ENCODE measurements at places on chromosomes 6 and 20.

DNA sequence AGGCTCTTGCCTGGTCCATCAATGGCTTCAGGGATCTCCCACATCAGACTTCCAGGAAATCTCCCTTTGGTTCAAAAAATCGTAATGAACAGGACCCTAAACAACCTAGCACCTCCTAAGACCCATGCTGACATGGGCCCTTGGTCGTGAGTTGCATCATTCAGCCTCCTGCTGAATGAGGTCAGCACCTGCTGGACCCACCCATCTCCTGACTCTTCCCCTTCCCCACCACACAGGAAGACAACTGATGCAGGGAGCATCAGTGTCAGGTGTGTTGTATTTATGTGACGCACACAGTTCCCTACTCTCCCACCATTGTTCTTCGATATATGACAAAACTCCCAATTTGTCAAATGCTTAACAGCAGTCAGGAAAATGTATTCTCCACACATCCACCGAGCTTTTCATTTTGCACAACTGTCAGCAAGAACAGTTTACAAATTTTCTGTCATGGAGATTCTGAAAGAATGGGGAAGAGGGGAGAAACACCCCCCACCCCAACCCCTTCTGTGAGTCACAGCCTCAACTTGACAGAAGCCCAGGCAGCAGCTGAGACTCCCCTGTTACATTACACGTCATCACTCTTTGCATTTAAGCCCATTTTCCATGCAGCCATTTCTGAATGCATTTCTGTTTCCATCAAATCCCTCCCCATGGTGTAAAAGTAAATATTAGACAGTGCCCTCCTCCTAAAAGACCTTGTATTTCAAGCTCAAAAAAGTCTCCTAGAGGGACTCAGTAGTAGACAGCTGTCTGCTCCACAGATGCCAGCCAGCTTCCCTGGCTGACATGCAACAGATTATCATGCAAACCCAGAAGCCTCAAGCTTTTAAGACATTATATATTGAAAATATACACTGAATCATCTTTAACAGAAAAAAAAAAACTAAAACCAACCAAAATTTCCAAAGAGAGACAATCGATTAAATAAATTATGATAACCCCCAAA lies 577.5 kb downstream of the PTPRT start:
- DNase-seq = no peak

GRCh38 chr6:78308025-78308424 lies 559.3 kb upstream of the IRAK1BP1 start:
- peak; percentile 12 for DNase-seq

GRCh38 chr20:37309936-37310590 lies 20.6 kb downstream of the MANBAL start:
- no peak for DNase-seq

DNA sequence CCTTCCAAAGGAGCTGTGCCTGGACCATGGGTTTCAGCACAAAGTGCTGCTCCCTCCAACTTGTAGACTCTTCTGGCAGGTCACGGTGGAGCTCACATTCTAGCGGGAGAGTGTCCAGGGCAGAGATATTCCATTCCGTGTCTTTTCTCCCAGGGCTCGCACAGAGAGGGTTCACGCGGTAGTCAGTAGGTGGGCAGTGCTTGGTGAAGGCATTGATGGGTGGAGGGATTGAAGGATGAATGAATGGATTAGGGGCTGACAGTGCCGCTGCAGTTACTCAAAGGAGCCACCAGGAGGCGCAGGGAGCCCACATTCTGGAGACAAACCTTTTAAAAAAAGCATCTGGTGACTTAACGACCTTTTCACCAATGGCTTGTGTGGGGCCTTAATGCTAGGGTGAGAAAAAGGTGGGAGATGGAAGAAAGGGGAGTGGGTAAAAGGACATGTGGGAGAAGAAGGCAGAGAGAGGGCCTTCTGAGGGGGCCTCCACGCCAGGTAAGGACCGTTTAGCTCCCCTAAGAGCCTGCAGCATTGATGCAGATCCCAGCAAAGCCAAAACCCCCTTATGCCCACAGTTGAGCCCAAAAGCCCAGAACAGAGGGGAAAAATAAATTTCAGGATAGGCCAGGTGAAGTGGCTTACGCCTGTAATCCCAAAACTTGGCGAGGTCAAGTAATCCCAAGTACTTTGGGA lies 17.5 kb upstream of the FAM110A start:
- peak; percentile 76 for DNase-seq

GRCh38 chr20:33647603-33648395 lies 14.3 kb upstream of the C20orf144 start:
- no peak for DNase-seq

DNA sequence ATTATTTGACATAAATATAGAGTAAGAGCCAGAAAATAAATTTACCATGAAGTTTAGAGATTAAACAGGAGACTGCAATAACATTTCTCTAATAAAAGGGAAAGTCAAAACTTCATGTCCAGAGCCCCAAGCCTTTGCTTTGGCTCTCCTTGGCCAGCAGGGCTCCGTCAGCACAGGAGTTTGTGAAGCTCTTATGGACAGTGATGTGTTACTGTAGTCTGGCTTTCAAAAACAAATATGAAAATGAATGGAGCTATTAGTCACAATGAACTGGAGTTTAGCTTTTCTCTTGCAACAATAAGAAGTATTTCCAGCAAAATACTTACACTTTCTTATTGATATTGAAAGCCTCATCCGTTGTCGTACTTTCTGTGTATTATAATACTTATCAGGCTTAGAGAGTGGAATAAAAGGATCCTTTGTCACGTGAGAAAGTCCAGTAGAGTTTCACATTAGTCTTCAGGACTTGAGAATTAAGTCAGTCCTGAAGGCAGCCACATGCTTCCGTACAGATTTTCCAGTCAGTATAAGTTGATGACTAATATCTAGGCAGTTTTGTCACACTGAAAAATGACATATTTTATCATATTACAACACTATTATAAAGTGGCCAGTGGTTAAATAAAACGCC lies 117.0 kb upstream of the PRL start:
- DNase-seq = no peak

GRCh38 chr6:18733921-18734550 lies 346.9 kb downstream of the RNF144B start:
- DNase-seq = no peak

- peak; percentile 56 for DNase-seq
Measured at GRCh38 chr20:35312318-35312717, 20.1 kb upstream of the FAM83C start.

GRCh38 chr20:32527052-32527446 lies 58.1 kb downstream of the NOL4L start:
- no peak for DNase-seq

DNA sequence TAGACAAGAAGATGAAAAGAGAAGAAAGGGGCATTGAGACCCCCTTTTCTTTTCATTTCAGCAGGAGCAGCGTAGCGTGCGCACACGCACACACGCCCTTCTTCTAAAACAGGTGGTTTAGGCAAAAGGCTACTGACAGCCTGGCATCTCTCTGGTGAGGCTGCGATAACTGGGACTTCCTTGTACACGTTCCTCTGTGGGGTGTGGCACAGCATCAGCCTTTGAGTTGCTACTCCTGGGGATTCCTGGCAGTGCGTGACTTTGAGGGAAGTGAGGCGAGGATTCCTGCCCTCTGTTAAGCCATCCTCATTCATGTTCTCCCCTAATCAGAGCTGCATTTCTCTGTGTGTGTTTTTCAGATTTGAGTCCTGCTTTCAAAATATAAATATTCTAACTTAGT lies 94.7 kb downstream of the TMEM170B start:
- no peak for DNase-seq

DNA sequence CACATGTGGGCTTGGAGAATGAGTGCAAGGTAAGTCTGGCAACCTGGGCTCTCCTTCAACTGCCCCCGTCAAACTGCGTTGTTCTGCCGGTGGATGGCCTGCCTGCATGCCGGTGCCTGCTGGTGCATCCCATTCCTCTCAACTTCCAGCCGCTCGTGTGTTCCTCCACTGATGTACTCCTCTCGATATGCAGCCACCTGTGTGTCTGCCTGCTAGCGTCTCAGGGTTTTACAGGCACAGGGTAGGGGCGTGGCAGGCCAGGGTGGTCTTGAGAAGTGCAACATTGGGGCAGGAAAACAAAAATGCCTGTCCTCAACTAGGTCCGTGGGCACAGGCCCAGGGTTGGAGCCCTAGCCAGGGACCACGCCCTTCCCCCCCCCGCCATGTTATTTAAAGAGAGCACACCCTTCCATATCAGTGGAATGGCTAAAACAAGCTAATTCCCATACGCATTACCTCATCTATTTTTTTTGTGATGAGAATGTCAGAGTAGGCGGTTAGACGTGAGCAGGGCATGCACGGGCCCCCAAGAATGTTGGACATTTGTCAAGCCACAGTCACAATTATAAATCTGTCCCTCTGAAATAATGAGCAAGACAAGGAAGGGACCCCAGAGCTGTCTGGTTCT lies 33.2 kb downstream of the SERPINB6 start:
- DNase-seq = no peak

DNA sequence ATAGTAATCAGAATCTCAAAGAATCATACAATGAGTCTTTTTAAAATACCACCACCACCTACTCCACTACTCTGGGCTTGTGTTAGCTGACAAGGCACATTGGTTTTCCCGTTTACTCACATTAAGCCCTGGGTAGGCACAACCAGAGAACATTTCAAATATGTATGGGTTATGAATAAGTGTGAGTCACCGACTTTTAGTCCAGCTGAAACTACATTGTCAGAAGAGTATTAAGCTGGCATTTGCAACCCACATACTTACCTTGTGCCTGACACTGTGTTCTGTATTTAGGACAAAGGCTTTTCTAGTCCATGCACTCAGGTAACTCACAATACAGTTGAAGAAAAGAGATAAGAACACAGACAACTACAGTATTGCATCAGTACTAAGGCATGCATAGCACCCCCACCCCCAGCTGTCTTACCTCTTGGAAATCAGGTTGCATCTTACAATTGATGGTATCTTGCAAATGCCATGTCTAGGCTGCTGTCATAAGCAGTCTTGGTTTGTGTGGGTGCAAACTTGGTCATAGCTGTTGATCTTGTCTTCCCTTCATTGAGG lies 40.3 kb upstream of the AHI1 start:
- peak; percentile 56 for DNase-seq

- no peak for DNase-seq
Measured at GRCh38 chr20:41437836-41438235, 71.2 kb upstream of the EMILIN3 start.

GRCh38 chr6:164005004-164005711 lies 590.6 kb downstream of the QKI start:
- DNase-seq = peak; percentile 11

DNA sequence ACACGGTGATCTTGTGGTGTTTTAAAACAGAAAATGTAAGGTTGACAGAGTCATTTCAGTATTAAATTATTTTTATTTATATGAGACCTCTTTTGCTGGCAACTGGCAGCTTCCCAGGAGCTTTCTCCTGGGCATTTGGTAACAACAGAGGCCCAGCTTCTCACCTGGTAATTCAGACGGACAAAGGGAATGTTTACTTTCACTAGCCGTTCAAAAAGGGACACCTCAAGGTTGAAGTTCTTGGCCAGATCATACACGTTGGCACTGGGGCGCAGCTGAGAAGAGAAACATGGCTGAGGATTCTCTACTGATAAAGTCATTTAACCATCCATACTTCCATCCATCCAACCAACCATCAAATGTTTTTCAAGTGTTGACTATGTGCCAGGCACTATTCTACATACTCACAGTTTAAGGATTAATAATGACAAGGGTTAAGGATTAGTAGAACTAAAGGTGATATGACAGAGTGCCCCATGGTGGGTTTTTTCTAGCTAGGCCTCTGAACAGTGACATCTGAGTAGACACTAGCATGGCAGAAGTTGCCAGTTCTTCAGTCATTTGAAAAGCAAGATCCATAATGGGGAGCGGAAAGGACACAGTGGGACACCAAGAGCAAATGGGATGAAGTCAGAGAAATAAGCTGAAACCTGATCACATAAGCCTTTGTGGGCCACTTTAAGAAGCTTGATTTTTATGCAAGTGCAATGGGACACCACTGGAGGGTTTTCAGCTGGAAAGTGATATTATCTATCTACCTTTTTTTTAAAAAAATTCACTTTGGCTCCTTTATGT lies 25.1 kb downstream of the ZNFX1 start:
- no peak for DNase-seq

DNA sequence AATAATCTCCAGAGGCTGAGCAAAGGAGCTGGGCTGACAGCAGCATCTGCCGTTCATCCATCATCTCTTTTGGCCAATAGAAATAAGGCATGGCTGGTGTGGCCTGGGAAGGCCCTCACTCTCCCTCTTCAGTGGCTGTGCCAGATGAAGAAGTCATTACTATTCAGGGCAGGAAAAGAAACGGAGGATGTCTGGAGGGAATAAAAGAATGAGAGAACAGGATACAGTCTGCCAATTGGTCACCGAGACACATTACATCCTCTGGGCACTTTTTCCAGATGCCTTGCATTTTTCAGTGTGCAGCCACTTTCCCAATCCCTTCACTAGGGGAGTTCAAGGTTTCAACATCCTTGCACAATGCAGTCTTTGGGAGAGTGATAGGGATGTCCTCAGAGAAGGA lies 32.2 kb upstream of the VGLL2 start:
- DNase-seq = no peak

- DNase-seq = peak; percentile 45
Measured at GRCh38 chr20:20130399-20130798, 78.1 kb downstream of the CFAP61 start.

DNA sequence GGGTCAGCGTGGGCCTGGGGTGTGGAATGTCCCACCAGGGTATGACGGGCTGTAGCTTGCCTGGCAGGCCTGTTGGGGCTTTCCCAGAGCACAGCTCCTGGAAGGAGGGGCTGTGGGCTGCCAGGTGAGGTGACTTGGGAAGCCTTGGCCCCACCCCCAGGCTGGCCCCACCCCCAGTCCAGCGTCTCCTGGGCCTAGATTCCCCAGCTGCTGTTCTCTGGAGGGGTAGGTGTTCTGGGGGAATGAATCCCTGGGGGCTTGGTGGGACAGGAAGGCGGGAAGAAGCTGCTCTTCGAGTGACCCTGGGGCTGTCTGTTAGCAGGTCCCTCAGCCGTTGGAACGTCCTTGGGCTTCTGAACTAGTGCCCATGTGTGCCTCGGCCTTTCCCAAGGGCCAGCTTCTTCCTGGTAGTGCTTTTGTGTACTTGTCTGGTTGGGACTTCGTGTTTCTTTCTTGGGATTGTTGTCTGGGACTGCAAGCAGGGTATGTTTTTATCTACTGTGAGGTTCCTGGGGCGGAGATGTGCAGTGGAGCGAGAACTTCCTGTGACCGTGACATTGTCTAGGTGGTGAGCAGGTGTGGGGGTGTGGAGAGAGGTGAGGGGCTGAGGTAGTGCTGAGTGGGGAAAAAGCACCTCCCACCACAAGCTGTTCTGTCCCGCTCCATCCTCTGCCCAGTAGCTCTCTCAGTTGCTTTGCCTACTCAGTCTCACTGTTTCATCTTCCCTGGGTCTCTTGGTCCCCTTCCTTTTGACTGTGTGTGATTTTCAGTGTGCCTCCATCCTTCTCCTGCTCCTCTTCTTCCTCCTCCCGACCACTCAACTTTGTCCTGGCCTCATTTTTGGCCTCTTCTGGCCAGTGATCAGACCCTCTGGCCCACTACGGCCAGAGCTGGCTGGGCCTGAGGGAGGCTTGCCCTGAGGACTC lies 1.3 kb upstream of the DDR1 start:
- DNase-seq = no peak

DNA sequence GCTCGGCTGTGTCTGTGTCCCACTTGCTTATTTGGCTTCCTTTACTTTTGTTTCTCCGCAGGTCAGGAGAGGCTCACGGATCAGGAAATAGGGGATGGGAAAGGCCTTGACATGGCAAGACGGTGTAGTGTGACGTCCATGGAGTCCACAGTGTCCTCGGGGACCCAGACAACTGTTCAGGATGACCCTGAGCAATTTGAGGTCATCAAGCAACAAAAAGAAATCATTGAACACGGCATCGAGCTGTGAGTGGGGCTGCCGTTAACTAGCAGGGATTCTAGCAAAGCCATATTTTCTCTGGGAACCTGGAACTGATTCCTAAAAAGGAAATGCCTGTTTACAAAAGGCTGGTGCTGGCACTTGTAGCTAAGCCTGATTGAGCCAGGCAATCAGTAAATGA lies 54.4 kb downstream of the ARFGEF2 start:
- peak; percentile 78 for DNase-seq
